ENCODE measurements at places on chromosomes 12 and 14.

DNA sequence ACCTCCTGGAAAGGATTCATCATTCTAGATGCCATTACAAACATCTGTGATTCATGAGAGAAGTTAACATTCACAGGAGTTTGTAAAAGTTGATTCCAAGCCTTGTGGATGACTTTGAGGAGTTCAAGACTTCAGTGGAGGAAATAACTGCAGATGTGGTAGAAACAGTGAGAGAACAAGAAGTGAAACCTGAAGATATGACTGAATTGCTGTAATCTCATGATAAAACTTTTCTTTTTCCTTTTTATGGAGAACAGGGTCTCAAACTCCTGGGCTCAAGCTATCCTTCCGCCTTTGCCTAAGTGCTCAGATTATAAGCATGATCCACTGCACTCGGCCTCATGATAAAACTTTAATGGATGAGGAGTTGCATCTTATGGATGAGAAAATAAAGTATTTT lies 64.5 kb upstream of the GTF2A1 start:
- no peak for DNase-seq

DNA sequence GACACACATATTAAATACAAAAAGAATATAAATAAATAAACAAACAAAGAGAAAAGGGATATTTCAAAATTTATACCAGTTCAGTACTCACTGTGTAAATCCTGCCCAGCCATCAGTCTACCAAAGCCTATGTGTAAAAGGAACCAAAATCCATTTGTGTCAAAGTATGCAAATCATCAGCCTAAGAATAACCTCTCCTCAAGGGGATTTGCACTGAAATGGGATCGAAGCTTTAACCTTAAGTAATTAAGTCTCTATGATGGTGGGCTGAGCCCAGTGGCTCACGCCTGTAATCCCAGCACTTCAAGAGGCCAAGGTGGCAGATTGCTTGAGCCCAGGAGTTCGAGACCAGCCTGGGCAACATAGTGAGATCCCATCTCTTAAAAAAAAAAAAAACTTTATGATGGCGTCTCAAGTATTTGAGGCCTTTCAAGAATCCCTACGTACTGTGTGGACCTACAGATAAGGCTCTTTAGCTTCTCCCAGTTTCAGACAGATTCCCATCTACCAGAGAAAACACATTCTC lies 57.8 kb upstream of the METAP2 start:
- DNase-seq, result no peak

- no peak for DNase-seq
Measured at GRCh38 chr14:51285120-51285519, 45.1 kb downstream of the TMX1 start.

DNA sequence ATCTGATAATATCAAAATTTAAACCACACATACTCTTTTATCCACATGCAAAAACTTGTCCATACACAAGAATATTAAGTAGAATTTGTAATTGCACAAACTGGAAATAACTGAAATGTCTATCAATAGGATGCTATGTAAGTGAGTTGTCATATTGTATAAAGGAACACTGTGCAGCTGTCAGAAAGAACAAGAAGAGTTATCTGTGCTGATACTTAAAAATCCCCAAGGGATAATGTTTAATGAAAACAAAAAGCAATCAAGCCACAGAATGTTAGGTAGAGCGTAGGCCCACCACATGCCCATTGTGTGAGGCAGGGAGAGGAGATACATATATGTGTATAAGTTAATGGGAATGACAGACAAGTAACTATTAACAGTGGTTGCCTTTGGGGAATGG lies 25.9 kb upstream of the HIGD1C start:
- no peak for DNase-seq

DNA sequence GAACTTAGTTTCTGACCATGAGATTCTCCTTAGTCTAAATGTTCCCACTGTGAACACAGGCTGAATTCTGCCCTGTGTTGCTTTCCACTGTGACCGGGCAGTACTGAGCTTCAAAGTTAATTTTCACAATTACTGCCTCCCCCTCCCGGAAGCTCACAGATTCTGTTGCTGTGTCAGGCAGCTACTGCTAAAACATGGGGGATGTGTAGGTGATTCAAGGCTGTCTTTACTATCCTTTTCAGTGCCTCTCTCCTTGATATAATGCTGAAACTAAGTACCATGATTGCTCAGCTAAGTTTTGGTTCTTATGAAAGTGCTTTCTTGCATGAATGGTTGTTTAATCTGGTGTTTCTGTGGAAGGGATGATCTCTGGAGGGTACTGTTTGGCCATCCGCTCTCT lies 428.3 kb upstream of the NOVA1 start:
- DNase-seq, result no peak

DNA sequence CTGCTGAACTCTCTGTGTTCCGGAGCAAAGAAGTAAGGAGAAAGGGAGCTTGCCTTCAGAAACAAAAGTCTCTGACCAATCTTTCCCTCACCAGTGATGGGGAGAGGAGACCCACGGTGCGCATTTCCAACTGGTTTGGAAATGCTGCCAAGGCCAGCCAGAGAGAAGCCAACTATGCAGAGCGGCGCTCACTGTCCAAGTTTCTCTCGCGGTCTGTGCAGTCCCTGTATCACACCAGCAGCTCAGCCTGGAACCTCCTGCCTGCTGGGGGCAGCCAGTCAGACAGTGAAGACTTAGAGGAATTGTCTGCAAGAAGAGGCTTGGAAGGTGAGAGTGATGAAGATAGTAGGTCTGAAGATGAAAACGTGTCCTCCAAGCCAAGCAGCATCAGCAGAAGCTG lies 206.2 kb downstream of the NAV3 start:
- DNase-seq, result no peak

DNA sequence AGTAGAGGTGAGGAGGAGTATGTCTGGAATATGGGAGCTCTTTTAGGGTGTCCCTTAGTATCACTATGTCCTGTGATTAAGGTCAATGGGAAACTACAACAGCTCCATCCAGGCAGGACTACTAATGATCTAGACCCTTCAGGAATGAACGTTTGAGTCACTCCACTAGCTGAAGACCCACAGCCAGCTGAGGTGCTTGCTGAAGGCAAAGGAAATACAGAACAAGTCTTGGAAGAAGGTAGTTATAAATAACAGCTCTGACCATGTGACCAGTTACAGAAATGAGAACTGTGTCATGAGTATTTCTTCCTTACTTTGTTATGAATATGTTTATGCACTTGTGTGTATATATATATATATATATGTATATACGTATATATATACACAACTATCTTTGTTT lies 40.5 kb upstream of the USP44 start:
- DNase-seq, result no peak

GRCh38 chr14:76776428-76777251 lies 15.4 kb downstream of the VASH1 start:
- DNase-seq, result peak; percentile 23

- no peak for DNase-seq
Measured at GRCh38 chr12:105960319-105961083, 178.3 kb downstream of the NUAK1 start.
